Adrenal gland (tissue), 19 donors: ENCODE measurements at places on chromosomes 12 and 14. TPM values are rescaled to one million over a fixed set of nuclear protein-coding genes. Genes with fewer than 3 reads are reported as not detected.
A peak's percentile ranks its signal among the peaks of the same experiment; 100 is the strongest.

STON2 gene
- total RNA-seq, result 13.0 TPM

ZC2HC1C gene
- 2.3 TPM for total RNA-seq

OTX2 gene
- not detected for total RNA-seq

DNA sequence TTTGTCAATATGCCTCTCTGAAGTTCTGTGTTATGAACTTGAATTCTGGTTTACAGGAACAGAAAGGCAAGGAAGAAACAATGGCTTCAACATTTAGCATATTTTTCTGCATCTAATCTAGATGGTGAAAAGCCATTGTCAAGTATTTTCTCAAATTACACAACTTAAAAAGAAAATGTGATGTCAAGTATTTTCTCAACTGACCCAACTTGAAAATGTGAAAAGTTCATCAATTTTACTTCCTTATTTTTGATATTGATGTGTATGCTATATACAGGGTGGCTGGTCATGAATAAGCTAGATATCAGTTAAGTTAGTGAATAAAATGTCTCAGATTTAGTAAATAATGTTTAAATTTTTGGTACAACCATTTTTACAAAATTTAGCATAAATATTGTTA lies 196.7 kb downstream of the ALX1 start:
- H3K36me3 ChIP-seq, result no peaks in the 10 kb centered on the region
- no peak overlapping the region for H3K27ac ChIP-seq
- peaks cover 5% of the 10 kb centered on the region for H3K27me3 ChIP-seq

DNA sequence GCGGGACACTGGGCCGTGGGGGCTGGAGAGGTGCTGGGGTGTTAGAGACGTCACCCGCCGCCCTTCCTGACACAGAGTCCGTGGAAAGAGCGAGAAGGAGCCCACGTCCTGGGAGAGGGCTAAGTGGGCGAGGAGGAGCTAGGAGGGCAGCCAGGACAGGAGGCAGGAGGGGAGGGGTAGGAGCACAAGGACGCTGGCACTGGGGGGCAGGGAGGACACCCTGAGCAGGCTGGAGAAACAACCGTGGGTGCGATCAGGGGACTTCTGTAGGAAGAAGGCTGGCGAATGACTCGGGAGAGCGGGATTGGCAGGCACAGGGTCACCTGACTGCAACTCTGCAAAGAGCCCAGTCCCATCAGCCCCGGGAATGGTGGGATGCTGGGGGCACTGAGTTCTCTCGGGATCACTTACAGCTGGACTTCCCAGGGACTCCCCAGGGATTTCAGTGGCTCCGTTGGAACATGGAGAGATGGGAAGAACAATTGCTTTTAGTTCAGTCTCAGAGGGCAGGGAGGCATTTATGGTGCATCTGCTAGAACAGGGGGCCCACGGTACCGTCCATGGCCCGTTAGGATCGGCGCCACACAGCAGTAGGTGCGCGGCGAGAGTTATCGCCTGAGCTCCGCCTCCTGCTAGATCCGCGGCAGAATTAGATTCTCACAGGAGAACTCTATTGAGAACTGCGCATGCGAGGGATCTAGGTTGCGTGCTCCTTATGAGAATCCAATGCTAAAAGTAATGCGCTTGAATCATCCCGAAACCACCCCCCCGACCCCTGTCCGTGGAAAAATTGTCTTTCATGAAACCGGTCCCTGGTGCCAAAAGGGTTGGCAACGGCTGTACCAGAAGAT lies 24.3 kb downstream of the UBR7 start:
- H3K4me1 ChIP-seq, result no peaks in the 10 kb centered on the region
- H3K4me3 ChIP-seq, result no peak overlapping the region
- H3K27ac ChIP-seq, result no peak overlapping the region
- DNase-seq, result peak; percentile 22

- H3K27ac ChIP-seq, result no peak overlapping the region
- H3K4me3 ChIP-seq, result no peak overlapping the region
- peak; percentile 22 for DNase-seq
- no peaks in the 10 kb centered on the region for H3K36me3 ChIP-seq
- H3K4me1 ChIP-seq, result peaks cover 16% of the 10 kb centered on the region
These were observed 16.9 kb downstream of the PPP4R3A start for GRCh38 chr14:91493169-91493568.

DNA sequence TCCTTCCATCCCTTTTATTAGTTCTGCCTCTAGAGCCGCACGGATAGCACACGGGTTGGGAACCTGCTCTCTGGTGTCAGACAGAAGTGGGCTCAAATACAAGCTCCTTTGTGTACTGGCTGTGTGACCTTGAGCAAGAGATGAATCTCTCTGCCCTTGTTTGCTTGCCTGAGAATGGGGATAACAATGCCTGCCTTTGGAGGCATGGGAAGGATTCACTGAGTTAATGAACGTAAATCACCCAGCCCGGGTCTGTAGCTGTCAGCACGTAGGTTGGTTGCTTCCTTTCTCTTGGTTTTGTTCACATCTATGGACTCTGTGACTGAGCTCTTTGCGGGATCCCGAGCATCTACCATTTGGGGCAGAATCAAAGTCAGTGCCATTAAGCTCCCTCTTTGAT lies 79.3 kb upstream of the NRXN3 start:
- H3K27ac ChIP-seq, result no peak overlapping the region
- no peaks in the 10 kb centered on the region for H3K4me1 ChIP-seq
- DNase-seq, result no peak
- H3K27me3 ChIP-seq, result no peaks in the 10 kb centered on the region

- no peak for DNase-seq
- no peaks in the 10 kb centered on the region for H3K27me3 ChIP-seq
- no peaks in the 10 kb centered on the region for H3K4me1 ChIP-seq
- H3K36me3 ChIP-seq, result no peaks in the 10 kb centered on the region
- no peak overlapping the region for H3K27ac ChIP-seq
- H3K4me3 ChIP-seq, result no peak overlapping the region
These were observed 57.2 kb downstream of the ATF7IP start for GRCh38 chr12:14422516-14423230.

- H3K27ac ChIP-seq, result no peak overlapping the region
- no peaks in the 10 kb centered on the region for H3K36me3 ChIP-seq
- H3K4me1 ChIP-seq, result no peaks in the 10 kb centered on the region
- no peak overlapping the region for H3K4me3 ChIP-seq
These were observed 35.5 kb downstream of the TSPAN11 start for GRCh38 chr12:30962047-30962446.

DNA sequence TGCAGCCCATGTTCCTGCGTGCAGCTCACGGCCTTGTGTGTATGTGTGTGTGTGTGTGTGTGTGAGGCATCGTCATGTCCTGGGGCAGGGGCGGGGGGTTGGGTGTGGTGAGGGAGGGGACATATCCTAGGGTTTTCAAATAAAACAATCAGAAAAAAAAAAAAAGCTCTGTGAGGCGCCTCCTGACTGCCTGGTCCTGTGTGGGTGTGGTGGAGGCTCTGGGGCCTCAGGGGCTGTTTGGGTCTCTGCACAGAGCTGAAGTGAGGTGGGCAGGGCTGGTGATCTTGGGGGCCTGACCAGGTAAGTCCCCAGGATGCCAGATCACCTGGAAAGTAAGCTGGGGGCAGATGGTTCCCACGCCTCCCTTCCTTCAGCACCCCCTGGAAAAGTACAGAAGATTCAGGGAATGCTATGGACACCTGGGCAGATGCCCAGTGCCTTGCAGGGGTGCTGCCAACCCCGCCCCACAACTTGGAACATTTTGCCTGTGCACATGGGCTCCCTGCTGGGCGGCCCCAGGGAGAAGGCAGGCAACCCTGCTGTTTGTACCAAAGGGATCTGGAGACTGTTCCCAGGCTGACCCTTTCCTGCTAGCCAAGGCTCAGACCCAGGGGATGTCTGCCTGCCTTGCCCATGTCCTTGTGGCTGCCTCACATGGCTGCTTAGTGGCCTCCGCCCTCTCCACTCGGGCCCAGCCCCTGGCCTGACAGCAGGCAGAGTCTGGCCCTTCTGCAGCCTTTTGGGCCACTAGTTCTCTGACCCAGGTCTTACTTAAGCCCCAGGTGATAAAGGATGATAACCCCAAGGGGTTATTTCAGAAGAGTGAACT lies 28.8 kb downstream of the CLSTN3 start:
- H3K4me3 ChIP-seq, result no peak overlapping the region
- no peaks in the 10 kb centered on the region for H3K27me3 ChIP-seq
- H3K36me3 ChIP-seq, result no peaks in the 10 kb centered on the region
- no peak overlapping the region for H3K27ac ChIP-seq

DNA sequence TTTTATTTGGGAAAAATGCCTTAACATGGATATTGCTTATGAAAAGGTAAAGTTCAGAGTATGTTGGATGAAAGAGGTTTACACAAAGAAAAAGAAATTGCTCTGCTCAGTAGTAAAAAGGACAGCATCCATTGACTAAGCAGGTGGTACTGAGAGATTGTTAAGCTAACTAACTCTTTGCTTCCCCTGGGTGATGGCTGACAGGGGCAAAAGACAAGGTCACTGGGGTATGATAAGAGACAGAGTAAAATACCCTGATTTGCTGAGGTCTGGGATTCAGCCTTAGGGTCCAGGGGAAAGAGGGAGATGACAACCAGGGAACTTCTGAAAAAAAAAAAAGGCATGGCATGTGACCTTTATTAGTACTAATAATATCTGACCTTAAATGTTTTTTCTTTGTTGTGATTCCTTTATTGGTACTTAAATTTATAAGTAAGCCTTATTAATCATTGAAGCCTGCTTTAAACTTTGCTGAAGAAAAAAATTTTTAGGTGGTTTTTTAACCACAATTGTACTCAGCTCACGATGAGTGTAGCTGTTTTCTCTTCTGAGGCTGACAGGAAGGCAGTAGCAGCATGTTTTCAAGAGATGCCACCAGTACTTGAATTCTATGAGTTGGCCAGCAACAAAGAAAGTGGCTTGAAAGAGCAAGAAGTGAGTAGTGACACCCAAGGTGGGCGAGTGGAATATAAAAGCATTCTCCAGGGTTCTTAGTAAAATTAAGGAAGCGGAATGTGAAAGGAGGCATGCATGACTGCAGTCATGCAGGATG lies 43.7 kb upstream of the KITLG start:
- no peak overlapping the region for H3K27ac ChIP-seq
- no peak for DNase-seq
- no peak overlapping the region for H3K4me3 ChIP-seq
- H3K36me3 ChIP-seq, result no peaks in the 10 kb centered on the region
